ENCODE measurements at places on chromosomes 13 and 19. TPM values are rescaled to one million over a fixed set of nuclear protein-coding genes. Genes with fewer than 3 reads are reported as not detected.

GRCh38 chr19:35729763-35730162 is 12.0 kb downstream of the KMT2B start:
- DNase-seq: no peak

- no peak for DNase-seq
Measured at GRCh38 chr13:42119875-42120274, 71.4 kb downstream of the DGKH start.

- DNase-seq: no peak
Measured at GRCh38 chr13:51676739-51677138, 92.5 kb downstream of the WDFY2 start.

DNA sequence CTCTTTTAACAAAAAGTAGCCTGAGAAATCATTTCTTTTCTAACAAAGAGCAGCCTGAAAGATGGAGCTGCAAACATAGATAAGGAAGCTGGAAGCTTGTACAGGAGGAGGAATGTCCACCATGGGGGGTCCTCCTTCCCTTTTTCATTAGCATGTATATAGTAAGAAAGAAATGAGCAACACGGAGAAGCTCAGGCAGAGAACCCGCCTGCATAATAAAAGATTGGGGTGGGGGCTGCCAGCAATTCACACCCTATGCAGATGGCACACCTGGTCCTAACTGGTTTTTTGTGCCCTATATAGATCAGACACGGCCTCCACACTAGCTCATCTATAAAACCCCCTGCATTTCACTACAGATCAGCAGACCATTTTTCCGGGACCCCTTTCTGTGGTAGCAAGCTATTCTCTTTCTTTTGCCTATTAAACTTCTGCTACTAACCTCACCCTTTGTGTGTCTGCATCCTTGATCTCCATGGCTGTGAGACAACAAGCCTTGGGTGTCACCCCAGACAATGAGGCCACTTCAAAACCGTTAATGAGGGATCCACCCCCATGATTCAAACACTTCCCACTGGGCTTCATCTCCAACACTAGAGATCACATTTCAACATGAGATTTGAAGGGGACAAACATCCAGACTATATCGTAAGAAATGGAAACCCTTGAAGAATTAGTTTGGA is 167.5 kb upstream of the FREM2 start:
- no peak for DNase-seq

GRCh38 chr19:28074773-28075172 is 1138.2 kb downstream of the UQCRFS1 start:
- no peak for DNase-seq

DNA sequence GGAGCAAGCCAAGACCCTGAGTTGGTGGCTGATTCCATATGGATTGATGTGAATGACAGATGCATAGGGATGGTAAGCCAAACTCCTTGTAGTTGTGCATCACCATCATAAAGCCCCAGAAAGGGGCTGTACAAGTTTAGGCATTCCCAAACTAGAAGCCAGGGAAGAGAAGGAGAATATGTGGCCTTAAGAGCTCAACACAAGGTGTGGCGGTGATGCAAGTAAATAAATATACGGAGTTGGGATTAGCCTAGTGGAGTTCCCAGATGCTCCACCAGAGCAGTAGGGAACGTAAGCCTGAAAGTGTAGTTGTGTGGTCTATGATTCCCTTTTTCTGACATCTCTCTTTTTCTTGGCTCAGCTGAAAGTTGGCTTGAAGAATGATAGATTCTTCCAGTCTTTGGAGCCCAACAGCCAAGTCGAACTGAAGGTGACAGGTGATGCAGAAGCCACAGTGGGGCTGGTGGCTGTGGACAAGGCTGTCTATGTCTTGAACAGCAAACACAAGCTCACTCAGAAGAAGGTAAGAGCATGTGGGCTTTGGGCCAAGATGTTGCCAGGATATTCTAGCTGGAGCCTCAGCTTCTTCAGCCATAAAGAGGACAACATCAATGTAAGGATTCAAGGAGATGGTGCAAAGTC is 30.1 kb downstream of the RDH8 start:
- DNase-seq: no peak

DNA sequence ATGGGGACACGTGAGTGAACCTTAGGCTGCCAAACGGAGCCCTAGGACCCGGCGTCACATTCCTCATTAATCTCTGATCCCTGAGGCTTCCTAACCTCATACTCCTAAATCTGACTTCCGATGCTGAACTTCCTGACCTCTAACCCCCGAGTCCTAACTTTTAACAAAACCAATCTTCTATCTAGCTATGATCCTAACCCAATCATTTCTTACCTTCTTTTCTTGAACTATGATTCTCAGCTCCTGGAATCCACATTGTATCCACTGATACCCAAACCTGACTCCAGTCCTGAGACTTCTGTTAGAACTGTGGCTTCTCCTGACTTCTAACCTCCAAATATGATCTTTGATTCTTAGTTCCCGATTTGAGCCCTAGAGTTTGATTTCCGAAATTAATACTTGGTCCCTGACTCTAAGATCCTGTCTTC is 447 bp downstream of the NFKBIB start:
- DNase-seq: no peak

DNA sequence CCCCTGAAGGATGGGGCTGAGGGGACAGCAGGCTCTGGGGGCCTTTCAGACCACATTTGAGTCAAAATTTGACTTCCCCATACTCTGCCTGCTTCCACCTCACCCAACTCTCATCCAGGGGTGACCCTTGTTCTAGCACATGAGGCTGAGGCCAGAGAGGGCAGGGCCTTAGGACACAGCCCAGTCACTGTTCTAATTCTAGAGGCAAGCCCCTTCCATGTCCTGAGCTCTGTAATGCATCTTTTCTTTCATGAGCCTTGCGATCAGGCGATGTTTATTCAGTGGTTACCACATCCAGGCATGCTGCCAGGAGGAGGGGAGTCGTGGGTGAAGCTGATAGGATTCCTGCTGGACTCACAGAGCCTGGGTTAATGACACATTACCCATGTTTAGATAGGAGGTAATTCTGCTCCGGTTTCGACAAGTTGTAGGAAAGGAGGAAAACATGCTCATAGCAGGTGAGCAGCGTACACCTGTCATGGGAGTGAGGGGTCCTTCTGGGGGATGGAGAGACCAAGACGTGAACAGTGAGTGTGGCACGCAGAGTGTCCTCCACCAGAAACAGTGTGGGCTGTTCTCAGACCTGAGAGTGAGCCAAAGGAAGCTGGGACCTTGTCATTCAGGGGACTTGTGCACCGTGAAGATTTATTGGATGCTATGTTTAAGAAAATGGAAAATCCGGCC is 9.3 kb downstream of the RPS9 start:
- DNase-seq: peak; percentile 94

DNA sequence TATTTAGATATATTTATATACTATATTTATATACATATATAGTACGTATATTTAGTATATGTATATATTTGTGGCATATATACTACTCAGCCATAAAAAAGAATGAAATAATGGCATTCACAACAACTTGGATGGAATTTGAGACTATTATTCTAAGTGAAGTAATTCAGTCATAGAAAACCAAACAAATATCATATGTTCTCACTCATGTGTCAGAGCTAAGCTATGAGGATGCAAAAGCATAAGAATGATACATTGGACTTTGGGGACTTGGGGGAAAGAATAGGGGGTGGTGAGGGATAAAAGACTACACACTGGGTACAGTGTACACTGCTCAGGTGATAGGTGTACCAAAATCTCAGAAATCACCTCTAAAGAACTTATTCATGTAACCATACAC is 1015.7 kb downstream of the EFNB2 start:
- no peak for DNase-seq

- no peak for DNase-seq
Measured at GRCh38 chr13:45784755-45785675, 66.5 kb downstream of the SIAH3 start.

GRCh38 chr13:50344717-50345116 is 329.5 kb downstream of the KCNRG start:
- no peak for DNase-seq

DNA sequence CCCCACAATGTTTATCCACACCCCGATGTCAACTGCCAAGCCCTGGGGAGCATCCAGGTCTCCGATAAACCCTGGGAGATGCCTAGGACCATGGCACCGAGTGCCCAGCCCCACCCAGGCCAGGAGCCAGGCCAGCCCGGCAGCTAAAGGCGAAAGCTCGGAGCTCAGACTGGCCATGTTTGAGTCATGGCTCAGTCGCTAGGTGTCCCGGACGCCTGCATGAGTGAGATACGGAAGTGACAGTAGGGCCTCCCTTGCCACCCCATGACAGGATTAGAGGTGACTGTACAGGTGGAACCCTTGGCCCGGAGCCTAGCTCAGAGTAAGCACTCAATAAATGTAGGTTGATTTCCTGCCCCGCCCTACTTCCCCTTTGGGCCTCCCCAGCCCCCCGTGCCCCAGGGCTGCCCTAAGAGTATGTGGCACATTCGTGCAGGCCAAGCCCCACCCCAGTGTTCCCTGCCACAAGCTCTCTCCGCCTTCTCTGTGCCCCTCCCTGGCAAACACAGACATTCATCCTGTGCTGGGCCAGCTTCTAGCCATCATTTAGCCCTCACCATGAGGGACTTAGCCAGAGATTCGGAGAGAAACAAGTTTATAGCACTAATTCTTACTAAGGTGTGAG is 5.8 kb upstream of the TPM4 start:
- peak; percentile 92 for DNase-seq

- no peak for DNase-seq
Measured at GRCh38 chr13:110676595-110677587, 29.0 kb downstream of the CARS2 start.

Gene ARHGEF18
- 52.3 TPM for total RNA-seq

Gene FFAR2
- 0.87 TPM for total RNA-seq

Gene KLK14
- total RNA-seq: 4.2 TPM

Gene FEM1A
- total RNA-seq: 20.7 TPM
